ENCODE measurements at places on chromosomes 6 and 20. TPM values are rescaled to one million over a fixed set of nuclear protein-coding genes. Genes with fewer than 3 reads are reported as not detected.

POU5F1 gene
- 0.21 TPM for total RNA-seq

LY6G6C gene
- not detected for total RNA-seq

NDUFAF5 gene
- total RNA-seq, result 30.8 TPM

DEFB124 gene
- not detected for total RNA-seq
